ENCODE measurements at places on chromosomes 13 and 19.
A peak's percentile ranks its signal among the peaks of the same experiment; 100 is the strongest.

GRCh38 chr19:16398530-16399249 lies 73.1 kb downstream of the EPS15L1 start:
- no peak for DNase-seq

- DNase-seq, result no peak
Observed at GRCh38 chr19:49637821-49638738, 1.9 kb downstream of the RRAS start.

- no peak for DNase-seq
Observed at GRCh38 chr19:14081797-14082674, 3.5 kb downstream of the C19orf67 start.

DNA sequence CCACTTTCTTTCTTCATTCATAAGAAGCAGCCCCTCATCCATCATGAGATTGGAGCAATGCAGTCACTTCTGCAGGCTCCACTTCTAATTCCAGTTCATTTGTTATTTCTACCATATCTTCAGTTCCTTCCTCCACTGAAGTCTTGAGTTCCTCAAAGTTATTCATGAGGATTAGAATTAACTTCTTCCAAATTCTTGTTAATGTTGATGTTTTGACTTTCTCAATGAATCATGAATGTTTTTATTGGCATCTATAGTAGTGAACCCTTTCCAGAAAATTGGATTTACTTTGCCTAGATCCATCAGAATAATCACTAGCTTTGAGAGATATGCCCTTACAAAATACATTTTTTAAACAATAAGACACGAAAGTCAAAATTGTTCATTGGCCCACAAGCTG lies 2567.7 kb upstream of the PCDH20 start:
- no peak for DNase-seq

DNA sequence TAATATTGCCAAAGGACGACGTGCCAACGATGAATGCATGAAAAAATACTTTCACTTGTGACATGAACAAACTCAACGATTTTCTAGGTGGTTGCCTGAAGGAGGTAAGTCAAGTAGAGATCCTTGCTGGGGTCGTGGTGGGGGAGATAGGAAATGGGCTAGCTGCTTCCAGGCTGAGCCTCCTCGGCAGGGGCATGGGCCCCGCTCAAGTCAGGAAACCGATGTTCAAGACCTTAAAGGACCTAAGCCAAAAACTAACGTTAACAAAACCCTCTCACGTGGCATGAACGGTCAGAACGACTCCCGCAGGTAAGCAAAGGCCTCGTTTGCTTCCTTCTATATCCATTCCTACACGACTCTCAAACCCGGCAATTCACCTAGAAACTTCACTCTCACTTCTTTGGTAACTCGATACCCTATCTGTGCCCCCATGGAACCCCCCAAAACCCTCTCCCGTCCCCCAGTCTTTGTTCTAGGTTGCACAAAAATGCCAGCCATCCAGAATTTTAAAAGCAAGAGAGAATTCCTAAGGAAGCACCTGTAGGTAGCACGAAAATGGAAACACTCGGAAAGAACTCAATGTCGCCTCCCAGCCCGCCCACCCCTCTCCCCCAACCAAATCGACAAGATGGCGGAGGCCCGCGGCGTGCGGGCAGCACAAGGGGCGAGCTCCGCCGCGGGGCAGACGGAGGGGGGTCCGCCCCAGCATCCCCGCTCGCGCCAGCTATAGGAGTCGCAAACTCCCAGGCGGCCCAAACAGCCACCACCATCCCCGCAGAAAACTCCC lies 13.6 kb downstream of the ACP4 start:
- peak; percentile 55 for DNase-seq

- DNase-seq, result no peak
Observed at GRCh38 chr13:32902029-32902780, 114.0 kb upstream of the KL start.

- peak; percentile 89 for DNase-seq
Observed at GRCh38 chr19:58554494-58555368, at the start of gene CHMP2A. Gene CHMP2A (minus strand): TSS chr19:58555105. CDS start chr19:58554212, 893 bp downstream.

DNA sequence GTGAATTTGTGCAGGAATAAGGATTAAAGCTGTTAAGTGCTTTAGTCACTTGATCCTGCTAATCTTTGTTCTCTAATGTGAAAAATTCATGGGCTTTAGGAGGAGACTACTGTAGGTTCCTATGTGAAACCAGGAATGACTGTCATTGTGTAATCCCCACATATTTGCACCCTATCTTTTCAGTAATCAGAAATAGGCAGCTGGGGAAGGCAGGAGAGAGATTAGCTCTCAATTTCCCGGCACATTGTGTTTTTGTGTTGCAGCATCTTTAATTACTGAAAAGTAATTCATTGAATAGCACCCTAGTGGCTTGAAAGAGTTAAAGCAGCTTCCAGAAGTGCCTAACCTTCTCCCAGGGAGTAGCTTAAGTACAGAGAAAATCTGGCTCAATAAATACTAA lies 282.9 kb downstream of the OLFM4 start:
- DNase-seq, result no peak

- no peak for DNase-seq
Observed at GRCh38 chr13:50244713-50245574, 229.7 kb downstream of the KCNRG start.

- no peak for DNase-seq
Observed at GRCh38 chr19:35416331-35416730, 31.7 kb upstream of the FFAR2 start.

GRCh38 chr13:36753176-36753575 lies 65.8 kb upstream of the RFXAP start:
- DNase-seq, result no peak

DNA sequence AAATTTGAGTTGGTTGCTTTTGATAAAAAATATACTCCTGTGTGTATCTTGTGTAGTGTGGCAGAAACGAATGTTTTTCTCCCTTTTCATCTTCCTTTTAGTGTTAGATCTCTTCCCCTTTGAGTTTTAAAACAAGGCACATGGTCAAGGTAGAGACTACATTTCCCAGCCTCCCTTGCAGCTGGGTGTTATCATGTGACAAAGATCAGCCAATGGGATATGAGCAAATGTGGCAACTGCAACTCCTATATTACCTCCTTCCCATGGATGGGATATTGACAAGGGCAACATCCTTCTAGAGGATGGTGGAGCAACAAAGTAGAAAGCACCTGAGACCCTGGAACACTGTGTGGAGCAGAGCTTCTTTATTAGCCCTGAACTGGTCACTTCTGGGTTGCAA lies 42.4 kb downstream of the ADGRE3 start:
- DNase-seq, result peak; percentile 56

DNA sequence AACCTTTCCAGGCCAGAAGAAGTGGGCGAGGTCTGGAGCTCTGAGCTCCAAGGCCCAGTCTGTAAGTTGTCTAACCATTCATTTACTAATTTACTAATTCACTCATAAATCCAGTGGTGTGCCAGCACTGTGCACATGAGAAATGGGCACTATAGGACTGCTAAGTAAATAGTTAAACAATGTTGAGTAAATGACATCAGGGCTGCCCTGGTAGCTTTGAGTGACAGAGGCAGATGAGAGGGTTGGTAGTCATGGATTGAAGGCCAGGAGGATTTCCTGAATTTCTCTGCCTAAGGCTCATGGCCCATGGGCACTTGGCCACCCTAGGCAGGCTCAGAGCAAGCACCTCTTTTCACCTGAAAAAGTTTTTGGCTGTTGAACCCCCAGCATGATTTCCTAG lies 216.9 kb upstream of the RXFP2 start:
- DNase-seq, result no peak

- no peak for DNase-seq
Observed at GRCh38 chr13:104289400-104289799, 1223.2 kb upstream of the SLC10A2 start.

DNA sequence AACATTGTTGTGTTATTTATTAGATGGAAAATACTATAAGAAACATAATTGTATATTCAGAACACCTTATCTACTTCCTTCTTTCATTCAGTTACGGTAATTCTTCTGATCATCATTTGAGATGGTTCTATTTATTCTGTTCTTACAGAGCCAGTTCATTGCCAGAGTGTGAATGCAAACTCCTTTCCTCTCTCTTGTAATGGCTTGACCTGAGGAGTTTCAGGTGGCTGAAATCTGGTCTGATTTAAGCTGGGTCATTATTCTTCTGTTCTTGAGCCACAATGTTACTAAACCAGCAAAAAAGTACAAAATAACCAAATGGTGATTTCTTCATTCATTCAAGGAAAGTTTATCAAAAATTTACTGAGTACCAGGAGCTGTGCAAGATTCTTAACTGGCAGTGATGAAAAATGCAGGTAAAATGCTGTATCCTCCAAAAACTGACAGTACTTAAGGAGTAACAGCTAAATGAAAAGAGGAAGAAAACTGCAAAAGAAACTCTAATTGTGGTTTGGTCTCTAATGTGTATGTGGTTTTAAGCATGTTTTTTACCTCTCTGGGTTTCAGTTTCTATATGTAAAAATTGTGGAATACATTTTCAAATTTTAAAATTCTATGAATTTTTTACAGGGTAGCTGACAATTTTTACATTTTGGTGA lies 182.4 kb upstream of the UFM1 start:
- DNase-seq, result no peak

DNA sequence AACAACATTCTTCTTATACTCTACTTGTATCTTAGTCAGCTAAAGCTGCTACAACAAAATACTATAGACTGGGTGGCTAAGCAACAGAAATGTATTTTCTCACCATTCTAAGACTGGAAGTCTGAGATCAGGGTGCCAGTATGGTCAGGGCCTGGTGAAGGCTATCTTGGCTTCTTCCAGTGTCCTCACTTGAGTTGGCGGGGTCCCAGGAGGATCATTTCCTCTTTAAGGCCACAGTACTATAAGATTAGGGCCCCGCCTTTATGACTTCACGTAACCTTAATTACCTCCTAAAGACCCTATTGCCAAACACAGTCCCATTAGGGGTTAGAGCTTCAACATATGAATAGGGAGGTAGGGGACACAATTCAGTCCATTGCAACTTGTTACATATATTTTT lies 30.7 kb upstream of the DOCK9 start:
- DNase-seq, result no peak

DNA sequence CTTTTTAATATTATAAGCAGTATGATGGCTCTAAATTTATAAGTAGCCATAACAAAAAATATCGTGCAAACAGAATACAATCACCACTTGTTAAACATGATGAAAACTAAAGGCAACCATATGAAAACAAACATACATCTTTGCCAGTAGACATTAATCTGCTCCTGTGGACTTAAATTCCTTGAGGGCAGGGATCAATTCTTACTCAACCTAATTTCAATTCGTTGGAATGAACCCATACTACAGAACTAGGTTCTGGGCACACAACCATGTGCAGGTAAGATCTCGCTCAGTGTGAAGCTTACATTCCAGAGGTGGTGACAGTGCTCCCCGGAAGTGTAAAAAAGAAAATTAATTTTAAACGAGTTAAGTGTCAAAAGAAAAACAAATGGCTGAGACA lies 13.4 kb downstream of the TBC1D4 start:
- no peak for DNase-seq

DNA sequence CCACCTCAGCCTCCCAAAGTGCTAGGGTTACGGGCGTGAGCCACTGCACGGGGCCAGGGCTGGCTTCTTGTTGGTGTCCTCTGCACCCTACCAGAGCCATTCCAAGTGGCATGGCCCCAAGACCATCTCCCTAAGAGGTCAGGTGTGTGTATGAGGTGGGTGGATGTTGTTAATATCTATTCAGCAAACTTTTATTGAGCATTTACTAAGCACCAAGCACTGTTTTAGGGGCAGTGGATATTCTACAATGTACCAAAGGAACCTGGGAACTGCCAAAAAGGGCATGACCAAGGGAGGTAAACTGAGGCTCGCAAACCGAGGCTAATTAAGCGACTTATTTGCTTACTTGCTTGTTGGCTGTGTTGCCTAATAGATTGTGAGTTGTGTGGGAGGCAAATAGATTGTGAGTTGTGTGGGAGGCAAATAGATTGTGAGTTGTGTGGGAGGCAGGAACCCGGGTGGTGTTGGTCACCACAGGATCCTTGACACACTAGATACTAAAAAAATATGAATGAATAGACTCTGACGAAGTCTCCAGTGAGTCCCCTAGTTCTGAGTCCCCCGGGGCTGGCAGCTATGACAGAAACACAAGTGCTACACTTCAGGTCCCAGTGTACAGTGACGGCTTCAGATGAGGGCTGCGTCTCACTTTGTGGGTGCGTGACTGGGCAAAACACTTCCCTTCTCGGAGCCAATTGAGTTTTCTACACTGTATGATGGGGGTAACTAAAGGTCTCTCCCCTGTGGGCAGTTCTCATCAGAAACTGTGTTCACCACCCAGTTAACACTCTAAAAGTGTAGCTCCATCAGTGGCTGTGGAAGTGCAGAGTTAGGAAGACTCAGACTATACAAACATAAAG lies 5.0 kb upstream of the BICRA start:
- no peak for DNase-seq

GRCh38 chr13:40982772-40983171 lies 36.3 kb downstream of the ELF1 start:
- DNase-seq, result peak; percentile 20

DNA sequence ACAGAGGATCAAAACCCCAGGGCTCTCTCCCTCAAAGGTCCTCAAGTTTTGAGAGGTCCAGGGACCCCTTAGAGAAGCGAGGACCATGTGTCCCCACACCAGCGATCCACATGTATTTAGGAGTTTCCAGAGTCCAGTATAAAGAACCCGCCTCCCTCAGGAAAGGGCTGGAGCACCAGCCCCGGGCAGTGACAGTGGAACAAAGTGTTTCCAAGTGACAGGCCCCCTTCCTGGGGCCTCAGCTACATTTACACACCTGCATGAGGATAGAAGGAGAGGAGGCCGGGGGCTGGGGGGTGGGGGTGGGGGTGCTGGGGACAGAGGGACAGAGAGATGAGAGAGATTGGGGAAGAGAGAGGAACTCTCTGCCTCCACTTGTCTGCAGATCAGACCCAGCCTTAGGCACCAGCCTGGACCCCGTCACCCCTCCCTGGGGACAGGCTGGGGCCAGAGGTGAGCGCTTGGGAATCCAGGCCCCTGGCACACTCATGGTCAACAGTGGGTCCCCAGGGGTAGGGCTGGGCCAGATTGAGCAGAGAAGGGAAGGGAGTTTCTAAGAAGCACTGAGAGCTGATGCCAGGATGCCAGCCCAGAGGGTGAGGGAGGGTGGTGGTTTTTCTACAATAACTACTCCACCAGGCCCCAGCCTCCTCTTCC lies 802 bp downstream of the BCAM start:
- no peak for DNase-seq

DNA sequence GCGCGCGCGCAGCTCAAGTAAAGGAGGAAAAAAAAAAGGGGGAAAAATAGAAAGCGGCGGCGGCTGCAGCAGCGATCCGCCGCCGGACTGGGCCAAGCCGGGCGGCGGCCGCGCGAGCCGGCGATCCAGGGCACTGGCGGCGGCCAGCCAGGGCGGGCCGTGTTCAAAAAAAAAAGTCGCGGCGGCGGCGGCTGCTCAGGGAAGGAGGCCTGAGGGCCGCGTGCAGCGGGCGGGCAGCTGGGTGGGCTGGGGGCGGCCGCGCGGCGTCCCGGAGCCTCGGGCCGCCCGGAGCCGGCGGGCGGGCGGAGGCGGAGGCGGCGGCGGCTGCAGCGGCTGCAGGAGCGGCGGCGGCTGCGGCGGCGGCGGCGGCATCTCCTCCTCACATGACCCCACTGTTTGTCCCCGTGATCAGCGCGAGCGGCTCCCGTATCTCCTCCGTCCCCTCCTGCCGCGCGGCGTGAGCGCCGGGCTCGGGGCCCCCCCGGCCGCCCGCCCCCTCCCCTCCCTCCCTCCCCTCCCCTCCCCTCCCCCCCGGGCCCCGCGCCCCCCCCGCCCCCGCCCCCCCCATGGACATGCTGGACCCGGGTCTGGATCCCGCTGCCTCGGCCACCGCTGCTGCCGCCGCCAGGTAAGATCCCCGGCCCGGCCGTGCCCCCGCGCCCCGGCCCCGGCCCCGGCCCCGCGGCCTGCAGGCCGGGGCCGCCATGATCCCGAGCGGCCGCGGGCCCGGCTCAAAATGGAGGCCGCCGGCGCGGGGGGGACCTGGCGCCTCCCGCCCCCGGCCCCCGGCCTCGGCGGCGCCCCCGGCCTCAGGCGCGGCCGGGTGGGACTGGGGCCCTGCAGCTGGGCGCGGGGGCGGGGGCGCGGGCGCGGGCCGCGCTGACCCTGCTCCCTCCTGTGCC lies at the start of gene USF2:
TSS of gene USF2 (plus strand) at position 427 of the 902 bp plus-strand sequence. CDS start at position 567, 140 bp downstream.
- DNase-seq, result peak; percentile 79

Data from HEK293T (cell line).